RCC 7860 (cell line): ENCODE measurements at places on chromosomes 2 and 18.

DNA sequence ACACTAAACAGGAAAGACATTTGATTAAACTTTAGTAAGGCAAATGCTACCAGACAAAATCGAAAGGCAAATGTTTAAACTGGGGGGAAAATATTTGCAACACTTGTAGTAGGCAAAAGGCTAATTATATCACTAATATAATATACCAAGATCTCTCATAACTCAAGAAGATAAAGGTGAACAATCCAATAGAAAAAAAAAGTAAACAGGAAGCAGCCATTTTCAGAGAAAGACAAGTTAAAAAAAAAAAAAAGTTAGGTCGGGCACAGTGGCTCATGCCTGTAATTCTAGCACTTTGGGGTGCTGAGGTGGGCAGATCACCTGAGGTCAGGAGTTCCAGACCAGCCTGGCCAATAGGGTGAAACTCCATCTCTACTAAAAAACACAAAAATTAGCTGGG, 4.4 kb upstream of the ACTG2 start:
- no peak for DNase-seq

- peak; percentile 56 for DNase-seq
Observed at GRCh38 chr2:30655660-30656059, 151.6 kb downstream of the CAPN13 start.

GRCh38 chr2:184577743-184578142, 20.6 kb upstream of the ZNF804A start:
- no peak for DNase-seq

DNA sequence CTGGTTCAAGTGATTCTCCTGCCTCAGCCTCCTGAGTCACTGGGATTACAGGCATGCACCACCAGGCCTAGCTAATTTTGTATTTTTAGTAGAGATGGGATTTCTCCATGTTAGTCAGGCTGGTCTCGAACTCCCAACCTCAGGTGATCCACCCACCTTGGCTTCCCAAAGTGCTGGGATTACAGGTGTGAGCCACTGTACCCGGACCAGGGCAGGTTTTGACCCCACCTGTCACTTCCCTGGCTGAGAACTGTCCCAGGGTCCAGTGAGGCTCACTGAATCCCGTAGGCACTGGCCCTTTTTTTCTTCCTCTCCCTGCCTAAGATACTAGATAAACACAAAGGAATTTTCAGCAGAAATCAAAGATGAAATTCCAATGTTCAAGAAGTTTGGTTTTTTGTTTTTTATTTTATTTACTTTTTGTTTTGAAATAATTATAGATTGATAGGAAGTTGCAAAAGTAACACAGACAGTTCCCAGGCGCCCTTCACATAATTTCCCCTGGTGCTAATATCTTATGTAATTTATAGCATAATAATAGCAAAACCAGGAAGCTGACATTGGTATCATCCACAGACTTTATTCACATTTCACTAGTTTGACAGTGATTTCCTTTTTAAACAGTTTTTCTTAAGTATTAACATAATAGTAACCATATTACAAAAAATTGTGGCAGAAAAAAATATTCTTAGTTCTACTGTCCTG, 52.4 kb upstream of the B3GNT7 start:
- DNase-seq = no peak
